Heart left ventricle (tissue), 16 donors: ENCODE measurements at places on chromosomes 6 and 20. TPM values are rescaled to one million over a fixed set of nuclear protein-coding genes. Genes with fewer than 3 reads are reported as not detected.

The RGS17 gene
- total RNA-seq = 0.23 TPM

The RALGAPA2 gene
- total RNA-seq = 33.8 TPM

GRCh38 chr6:18025596-18025995 lies 38.2 kb upstream of the KIF13A start:
- no peak for DNase-seq
- H3K4me3 ChIP-seq = no peak overlapping the region
- peaks cover 5% of the 10 kb centered on the region for H3K4me1 ChIP-seq
- H3K36me3 ChIP-seq = no peaks in the 10 kb centered on the region
- no peak overlapping the region for H3K27ac ChIP-seq

- H3K4me1 ChIP-seq = no peaks in the 10 kb centered on the region
- no peak overlapping the region for H3K4me3 ChIP-seq
- DNase-seq = no peak
- no peaks in the 10 kb centered on the region for H3K27me3 ChIP-seq
- no peak overlapping the region for H3K27ac ChIP-seq
Measured at GRCh38 chr20:11045412-11046175, 371.8 kb upstream of the JAG1 start.
